ENCODE measurements at places on chromosomes 6 and 20.

- no peak for DNase-seq
These were observed 504.2 kb upstream of the ID4 start for GRCh38 chr6:19332806-19333460.

- DNase-seq: no peak
These were observed 28.7 kb downstream of the ECT2L start for GRCh38 chr6:138824482-138825144.

- no peak for DNase-seq
These were observed 76.3 kb downstream of the SLC22A23 start for GRCh38 chr6:3380344-3381232.

- DNase-seq: no peak
These were observed 26.4 kb downstream of the SEC23B start for GRCh38 chr20:18533978-18534644.

GRCh38 chr6:107630348-107630977 lies 140.5 kb downstream of the SOBP start:
- no peak for DNase-seq

- DNase-seq: no peak
These were observed 159.4 kb upstream of the GGTLC1 start for GRCh38 chr20:24147961-24148360.

DNA sequence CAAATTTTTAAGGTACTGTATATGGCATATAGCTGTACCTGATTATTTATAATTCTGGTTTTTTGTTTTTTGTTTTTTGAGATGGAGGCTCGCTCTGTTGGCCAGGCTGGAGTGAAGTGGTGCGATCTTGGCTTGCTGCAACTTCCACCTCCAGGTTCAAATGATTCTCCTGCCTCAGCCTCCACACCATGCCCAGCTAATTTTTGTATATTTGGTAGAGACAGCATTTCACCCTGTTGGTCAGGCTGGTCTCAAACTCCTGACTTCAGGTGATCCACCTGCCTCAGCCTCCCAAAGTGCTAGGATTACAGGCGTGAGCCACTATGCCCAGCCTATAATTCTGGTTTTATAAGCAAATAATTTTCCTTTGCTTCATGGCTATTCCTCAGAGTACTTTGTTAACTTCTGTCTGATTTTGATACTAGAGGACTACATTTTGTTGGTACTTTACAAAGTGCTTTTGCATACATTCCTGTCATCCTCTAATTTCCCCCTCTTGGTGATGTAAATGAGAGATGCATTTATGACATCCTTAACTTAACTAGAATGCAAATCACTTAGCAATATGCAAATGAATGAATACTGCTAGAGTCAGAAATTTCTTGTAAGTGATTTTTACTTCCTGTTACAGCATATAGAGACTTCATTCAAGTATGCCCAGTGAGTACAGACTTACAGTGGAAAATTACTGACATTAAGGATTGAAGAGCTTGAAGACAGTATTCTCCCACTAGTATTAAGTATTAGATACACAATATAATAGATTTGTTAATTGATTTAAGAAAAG lies 35.7 kb upstream of the ARID1B start:
- DNase-seq: no peak

GRCh38 chr6:29916741-29917140 lies 25.6 kb upstream of the HLA-A start:
- no peak for DNase-seq

DNA sequence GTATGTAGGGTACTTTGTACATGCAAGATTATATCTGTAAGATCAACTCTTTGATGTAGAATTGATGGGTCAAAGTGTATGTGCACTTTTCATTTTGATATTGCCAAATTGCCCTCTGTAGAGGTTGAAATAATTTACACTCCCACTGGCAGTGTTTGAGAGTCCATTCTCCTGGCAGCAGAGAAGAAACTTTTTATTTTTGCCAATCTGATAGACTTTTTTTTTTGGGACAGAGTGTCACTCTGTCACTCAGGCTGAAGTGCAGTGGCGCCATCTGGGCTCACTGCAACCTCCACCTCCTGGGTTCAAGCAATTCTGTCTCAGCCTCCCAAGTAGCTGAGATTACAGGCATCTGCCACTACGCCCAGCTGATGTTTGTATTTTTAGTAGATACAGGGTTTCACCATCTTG lies 199.2 kb downstream of the ZFAND3 start:
- no peak for DNase-seq

DNA sequence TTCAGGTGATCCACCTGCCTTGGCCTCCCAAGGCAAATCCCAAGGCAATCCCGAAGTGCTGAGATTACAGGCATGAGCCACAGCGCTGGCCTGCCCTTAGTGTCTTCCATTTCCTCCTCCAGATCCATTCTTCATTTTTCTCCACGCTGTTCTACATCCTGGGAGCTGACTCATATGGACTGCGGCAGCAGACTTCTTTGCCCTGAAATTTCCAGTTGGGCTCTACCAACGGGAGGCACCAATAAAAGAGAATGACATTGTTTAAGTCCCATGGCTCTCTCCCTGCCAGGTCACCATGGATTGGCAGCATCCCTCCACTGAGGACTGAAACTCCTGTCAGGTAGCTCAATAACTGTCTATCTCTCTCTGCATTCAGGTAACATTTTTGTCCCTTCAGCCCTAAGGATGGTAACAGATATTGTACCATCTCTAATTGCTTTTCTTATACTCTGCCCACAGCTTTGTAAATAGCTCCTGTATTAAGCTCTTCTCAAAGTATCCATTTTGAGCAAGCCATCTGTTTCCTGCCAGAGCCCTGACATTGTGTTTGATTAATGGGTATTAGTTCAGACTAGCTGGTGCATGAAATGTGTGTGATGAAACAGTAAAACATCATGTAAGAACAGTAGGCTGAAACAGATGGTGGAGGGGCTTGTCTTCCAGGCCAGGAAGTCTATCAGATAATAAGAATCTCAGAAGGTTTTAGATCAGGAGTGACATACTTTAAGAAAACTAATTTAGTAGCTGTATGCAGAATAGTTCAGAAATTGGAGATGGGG lies 3.6 kb downstream of the TBCC start:
- DNase-seq: no peak

DNA sequence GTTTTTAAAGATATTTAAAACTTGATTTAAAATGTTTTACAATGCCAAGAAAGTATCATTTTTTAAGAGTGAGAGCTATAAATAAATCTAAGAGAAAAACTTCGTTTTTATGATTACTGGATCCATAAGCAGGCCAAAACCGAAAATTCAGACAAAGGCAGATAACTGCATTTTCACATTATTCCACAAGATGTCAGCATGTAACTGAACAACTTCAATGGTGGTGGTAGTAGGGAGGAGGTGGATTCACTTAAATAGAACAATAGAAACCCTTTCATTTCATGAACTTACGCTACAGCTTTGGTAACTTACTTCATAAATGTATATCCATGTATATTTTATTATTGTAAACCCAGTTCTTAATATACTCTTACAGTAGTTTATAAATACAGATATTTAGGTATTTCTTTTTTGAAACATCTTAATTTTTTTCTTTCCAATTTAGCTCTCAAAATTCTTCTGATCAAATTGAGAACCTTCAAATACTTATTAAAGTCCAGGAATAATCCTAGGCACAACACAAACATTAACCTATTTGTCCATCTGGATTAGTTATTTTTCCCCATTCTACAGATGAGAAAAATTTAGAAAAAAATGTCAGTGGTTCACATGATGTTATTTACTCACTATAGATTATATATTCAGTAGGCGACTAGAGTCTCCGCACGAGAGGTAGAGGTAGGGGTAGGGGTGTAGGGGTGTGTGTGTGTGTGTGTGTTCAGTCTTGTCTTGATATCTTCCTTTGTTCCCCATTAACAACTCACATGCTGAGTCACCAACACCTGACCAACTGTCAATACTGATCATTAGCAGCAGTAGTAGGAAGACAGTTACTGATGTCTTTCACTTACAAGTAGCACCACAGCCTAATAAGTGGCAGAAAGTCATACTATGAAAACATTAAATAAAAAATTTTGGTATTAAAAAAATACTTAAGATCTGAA lies 111.5 kb downstream of the ARHGAP18 start:
- no peak for DNase-seq

- no peak for DNase-seq
These were observed 441.1 kb downstream of the MEI4 start for GRCh38 chr6:78093906-78094305.

DNA sequence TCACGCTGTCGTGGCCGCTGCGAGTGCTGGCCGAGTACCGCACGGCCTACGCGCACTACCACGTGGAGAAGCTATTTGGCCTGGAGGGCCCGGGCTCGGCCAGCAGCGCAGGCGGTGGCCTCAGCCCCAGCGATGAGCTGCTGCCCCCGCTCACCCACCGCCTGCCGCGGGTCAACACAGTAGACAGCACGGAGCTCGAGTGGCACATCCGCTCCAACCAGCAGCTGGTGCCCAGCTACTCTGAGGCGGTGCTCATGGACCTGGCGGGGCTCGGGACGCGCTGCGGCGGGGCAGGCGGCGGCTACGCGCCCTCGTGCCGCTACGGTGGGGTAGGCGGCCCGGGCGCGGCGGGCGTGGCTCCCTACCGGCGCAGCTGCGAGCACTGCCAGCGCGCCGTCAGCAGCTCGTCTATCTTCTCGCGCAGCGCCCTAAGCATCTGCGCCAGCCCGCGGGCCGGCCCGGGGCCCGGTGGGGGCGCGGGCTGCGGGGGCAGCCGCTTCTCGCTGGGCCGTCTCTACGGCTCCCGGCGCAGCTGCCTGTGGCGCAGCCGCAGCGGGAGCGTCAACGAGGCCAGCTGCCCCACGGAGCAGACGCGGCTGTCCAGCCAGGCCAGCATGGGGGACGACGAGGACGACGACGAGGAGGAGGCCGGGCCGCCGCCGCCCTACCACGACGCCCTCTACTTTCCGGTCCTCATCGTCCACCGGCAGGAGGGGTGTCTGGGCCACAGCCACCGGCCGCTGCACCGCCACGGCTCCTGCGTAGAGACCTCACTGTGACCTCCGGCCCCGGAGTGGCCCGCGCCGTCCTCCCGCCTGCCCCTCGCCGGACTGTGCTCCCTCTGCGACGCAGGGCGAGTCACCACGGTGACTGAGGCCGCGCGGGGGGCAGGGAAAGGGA lies 5.7 kb downstream of the TMEM151B start:
- no peak for DNase-seq

DNA sequence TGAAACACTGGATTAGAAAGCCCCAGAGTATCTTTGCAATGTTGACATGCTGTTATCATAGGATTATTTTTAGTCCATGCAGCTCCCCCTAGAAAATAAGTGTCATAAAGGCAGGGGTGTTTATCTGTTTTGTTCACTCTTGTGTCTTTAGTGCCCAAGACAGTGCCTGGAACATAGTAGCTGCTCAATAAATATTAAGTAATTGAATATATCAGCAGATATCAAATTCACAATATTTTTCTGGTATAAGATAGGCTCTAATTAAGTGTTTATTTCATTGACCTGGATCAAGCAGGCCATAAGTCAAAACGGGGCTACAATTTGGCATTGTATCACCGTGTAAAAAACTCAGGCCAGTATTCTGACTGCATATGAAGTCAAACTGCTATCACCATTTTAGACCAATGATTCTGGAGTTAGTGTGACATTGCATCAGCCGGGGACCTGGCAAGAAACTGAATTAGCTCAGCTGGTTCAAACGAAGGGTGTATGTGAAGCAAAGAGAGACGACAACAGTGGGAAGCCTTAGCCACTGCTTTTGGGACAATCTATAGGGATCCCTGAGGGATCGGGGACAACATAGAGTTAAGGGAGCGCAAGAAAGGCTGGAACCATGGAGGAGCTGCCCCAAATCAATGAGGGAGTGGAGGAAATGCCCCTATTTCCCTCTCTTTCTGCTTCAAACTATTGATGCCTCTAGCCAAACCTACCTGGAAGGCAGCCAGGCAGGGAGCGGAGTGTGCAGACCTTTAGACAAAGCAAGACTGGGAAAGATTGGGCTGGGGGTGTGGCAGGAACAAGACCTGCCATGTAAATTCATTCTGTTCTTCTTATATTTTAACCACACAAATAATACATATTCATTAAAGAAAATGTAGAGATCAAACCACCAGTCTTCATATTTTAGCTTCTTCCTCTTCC lies 112.2 kb downstream of the PLEKHG1 start:
- DNase-seq: no peak

GRCh38 chr6:9564021-9564420 lies 850.9 kb downstream of the TFAP2A start:
- no peak for DNase-seq

DNA sequence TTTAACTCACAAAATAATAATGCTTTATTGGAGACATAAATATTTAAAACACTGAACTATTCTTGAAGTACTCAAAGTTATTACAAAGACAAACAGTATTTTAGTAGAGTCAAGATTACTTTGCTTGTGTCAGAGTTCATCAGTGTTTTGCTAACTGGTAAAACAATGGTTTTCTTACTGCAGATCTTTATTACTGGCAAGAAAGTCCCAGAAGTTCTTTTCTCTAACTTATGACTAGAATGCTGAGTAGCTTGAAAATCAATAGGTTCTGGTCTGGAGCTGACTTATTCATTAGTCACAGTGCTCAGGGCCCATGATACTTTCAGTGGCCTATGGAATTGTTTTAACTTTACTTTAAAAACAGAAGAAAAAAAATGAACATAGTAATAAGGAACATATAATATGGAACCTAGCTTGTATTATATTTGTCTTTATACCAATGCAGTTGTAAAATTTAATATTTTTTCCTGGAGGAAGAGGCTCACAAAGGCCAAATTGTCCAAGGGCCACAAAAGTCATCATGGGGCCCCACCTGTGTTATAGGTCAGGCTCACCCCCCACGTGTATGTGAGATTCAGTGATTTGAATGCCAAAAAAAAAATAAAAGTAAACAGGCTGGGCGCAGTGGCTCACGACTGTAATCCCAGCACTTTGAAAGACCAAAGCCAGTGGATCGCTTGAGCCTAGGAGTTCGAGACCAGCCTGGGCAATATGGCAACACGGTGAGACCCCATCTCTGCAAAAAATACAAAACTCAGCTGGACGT lies 53.3 kb downstream of the PLEKHG1 start:
- no peak for DNase-seq

DNA sequence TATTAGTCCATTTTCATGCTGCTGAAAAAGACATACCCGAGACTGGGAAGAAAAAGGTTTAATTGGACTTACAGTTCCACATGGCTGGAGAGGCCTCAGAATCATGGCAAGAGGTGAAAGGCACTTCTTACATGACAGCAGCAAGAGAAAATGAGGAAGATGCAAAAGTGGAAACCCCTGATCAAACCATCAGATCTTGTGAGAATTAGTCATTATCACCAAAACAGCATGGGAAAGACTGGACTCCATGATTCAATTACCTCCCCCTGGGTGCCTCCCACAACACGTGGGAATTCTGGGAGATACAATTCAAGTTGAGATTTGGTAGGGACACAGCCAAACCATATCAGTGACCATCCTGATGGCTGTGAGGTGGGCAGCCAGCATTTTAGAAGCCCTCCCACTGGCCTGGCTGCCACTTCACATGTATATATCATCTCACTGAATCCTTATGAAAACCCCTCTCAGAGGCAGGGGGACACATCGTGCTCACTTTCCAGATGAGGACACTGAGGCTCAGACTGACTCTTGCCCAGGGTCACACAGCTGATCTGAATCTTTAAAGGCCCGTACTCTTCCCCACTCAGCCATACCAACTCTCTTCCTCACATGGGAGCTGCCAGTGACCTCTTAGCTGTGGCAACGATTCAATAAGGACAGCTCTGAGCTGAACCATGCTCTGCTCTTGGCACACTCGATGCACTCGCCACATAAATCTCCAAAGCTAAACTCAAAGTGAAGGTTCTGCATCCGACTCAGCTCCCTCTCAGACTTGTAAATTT lies 25.7 kb downstream of the BMP7 start:
- DNase-seq: no peak

GRCh38 chr6:125797120-125797885 lies 6.5 kb downstream of the NCOA7 start:
- DNase-seq: no peak

- no peak for DNase-seq
These were observed 66.9 kb downstream of the COL19A1 start for GRCh38 chr6:69933239-69933638.

- DNase-seq: no peak
These were observed 48.9 kb downstream of the NOL4L start for GRCh38 chr20:32535953-32536823.

Measured in activated naive CD8-positive, alpha-beta T cell treated with anti-CD3 and anti-CD28 coated beads, Interleukin-2, amount 50 U/mL, for 16 hours (primary cell).